Neural progenitor cell (in vitro differentiated cells): ENCODE measurements at places on chromosomes 11 and 22.
A peak's percentile ranks its signal among the peaks of the same experiment; 100 is the strongest.

DNA sequence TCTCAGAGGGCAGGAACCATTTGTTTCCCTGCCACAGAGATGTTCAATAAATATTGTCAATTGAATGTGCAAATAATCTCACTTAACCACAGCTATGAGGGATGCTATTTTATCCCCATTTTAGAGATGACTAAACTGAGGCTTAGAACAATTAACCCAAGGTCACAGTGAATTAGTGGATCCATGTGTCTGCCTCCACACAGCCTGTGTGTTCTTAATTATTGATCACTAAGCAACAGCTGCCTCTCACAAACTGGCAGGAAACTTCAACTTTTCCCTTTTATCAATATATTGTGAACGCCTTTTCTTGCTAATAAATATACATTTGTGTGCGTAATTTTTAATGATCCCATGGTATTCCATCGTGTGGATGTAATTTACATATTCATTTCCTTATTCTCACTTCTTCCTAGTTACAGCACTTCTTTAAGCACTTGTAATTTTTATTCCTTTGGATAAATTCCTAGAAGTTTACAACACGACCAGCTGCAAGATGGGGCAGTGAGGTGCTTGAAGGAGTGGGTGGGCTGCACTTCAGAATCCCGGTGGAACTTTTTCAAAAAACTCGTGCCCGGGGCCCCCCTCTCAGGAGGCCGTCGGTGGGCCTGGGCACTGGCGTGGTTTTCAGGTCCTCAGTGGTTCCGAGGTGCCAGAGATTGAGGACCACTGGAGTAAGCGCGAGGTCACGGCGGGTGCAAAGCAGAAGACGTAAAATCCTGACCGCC, 915 bp upstream of the SREBF2 start:
- no peaks in the 10 kb centered on the region for H3K27me3 ChIP-seq
- H3K27ac ChIP-seq, result peak overlapping the region; percentile 100
- H3K4me1 ChIP-seq, result peaks cover 30% of the 10 kb centered on the region
- H3K36me3 ChIP-seq, result peaks cover 9% of the 10 kb centered on the region
- H3K4me3 ChIP-seq, result peak overlapping the region; percentile 83

DNA sequence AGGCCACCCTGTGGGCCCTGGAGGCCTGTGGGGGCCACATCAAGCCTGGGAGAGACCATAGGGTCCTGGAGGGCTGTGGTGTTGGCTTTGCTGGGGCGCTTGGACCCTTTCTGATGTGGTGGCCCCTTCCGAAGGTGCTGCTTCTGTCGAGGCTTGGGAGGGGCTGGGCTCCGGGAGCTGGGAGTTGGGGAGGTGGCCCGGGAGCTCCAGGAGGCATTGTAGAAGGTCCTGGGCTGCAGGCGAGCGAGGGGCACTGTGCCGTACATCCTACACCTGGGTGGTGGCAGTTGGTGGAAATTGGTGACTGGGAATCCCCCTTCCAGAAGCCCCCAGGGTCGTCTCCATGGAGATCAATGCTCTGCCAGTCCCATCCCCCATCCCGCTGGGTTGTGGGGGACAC, 2.6 kb downstream of the PLA2G3 start:
- no peak for DNase-seq
- H3K4me1 ChIP-seq, result peaks cover 15% of the 10 kb centered on the region
- no peak overlapping the region for H3K27ac ChIP-seq
- no peak overlapping the region for H3K4me3 ChIP-seq
- H3K27me3 ChIP-seq, result peaks cover 8% of the 10 kb centered on the region

DNA sequence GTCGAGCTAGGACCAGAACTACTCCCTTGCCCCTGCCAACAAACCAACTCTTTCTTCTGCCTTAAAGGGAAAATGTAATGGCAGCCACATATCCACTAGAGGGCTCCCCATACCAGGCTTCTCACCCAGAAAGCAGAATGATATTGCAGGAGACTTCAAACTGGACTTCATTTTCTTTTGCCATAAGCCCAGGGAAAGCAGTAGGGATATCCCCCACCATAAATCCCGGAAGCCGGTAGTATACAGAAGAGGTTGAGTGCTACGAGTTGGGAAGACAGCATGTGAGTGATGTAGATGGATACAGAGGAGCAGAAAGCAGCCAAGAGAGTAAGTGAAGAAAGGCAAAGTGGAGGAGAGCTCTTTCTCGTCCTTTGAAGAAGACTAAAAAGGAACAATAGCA, 12.1 kb downstream of the PLAAT5 start:
- H3K27ac ChIP-seq, result no peak overlapping the region
- H3K27me3 ChIP-seq, result no peaks in the 10 kb centered on the region
- DNase-seq, result peak; percentile 71
- no peaks in the 10 kb centered on the region for H3K36me3 ChIP-seq
- H3K4me1 ChIP-seq, result no peaks in the 10 kb centered on the region

GRCh38 chr11:126390272-126390867, 34.9 kb downstream of the ST3GAL4 start:
- peaks cover 17% of the 10 kb centered on the region for H3K4me1 ChIP-seq
- H3K36me3 ChIP-seq, result no peaks in the 10 kb centered on the region
- no peaks in the 10 kb centered on the region for H3K27me3 ChIP-seq
- DNase-seq, result no peak
- no peak overlapping the region for H3K4me3 ChIP-seq

- peaks cover 25% of the 10 kb centered on the region for H3K27me3 ChIP-seq
- no peaks in the 10 kb centered on the region for H3K36me3 ChIP-seq
- peaks cover 59% of the 10 kb centered on the region for H3K4me1 ChIP-seq
- no peak for DNase-seq
Measured at GRCh38 chr22:29704528-29705285, 15.1 kb upstream of the CABP7 start.

DNA sequence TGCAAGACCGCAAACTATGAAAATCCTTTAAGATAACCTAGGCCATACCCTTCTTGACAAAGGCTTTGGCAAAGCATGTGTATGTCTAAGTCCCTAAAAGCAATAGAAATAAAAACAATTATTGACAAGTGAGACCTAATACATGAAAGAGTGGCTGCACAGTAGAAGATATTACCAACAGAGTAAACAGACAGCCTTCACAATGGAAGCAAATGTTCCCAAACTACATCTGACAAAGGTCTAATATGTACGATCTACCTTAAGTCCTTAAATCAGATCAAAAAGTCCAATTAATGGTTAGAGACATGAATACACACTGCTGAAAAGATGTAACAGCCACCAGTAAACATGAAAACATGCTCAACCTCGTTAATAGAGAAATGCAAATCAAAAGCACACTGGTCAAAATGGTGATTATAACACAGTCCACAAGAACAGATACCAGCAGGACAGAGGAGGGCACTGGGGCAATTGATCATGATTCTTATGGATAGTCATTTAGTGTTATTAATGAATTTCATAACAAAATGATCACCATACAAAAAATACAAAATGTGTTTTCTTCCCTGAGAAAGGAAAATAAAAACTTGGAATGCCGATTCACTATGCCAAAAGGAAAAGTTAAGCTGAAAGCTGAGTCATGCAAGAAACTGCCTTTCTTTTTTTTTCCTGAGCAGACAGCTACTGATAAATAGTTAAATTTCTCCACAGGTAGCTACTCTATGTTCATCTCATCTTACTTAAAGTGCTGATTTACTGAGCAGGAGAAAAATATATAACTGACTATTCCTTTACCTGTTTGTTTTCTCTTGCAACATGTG, 102.6 kb upstream of the VPREB1 start:
- no peak overlapping the region for H3K27ac ChIP-seq
- DNase-seq, result no peak
- peaks cover 100% of the 10 kb centered on the region for H3K27me3 ChIP-seq
